ENCODE measurements at places on chromosomes 13 and 19. TPM values are rescaled to one million over a fixed set of nuclear protein-coding genes. Genes with fewer than 3 reads are reported as not detected.

DNA sequence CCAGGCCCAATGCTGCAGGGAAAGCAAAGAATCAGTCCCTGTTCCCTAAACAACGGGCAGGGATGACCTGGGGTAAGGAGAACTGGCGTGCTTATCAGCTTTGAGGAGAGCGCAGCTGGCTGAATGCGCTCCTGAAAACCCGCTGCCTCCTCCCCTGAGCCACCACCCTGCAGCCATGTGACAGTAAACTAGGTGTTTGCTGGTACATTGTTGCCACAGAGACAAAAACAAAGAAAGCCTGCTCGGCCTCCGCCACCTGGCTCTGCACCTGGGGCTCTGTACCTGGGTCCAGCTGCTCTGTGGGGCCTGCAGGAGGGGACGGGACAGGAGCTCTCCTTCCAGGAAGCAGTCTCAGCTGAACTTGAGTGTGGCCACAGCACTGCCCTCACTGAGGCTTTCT is 21.8 kb downstream of the MCF2L start:
- no peak overlapping the region for H3K27ac ChIP-seq
- no peak overlapping the region for H3K4me3 ChIP-seq
- DNase-seq, result no peak
- H3K36me3 ChIP-seq, result no peaks in the 10 kb centered on the region
- no peaks in the 10 kb centered on the region for H3K27me3 ChIP-seq

- H3K27ac ChIP-seq, result no peak overlapping the region
- DNase-seq, result no peak
- H3K27me3 ChIP-seq, result no peaks in the 10 kb centered on the region
Observed at GRCh38 chr19:51135004-51135403, 7.1 kb upstream of the SIGLEC7 start.

- H3K27ac ChIP-seq, result peak overlapping the region; percentile 55
- H3K27me3 ChIP-seq, result no peaks in the 10 kb centered on the region
- no peak overlapping the region for H3K4me3 ChIP-seq
- peaks cover 14% of the 10 kb centered on the region for H3K4me1 ChIP-seq
- no peaks in the 10 kb centered on the region for H3K36me3 ChIP-seq
- DNase-seq, result peak; percentile 88
Observed at GRCh38 chr19:45164577-45165335, 4.0 kb upstream of the NKPD1 start.

GRCh38 chr13:58883405-58883804 is 1251.9 kb downstream of the PCDH17 start:
- no peak for DNase-seq
- no peaks in the 10 kb centered on the region for H3K36me3 ChIP-seq
- H3K27me3 ChIP-seq, result no peaks in the 10 kb centered on the region

DNA sequence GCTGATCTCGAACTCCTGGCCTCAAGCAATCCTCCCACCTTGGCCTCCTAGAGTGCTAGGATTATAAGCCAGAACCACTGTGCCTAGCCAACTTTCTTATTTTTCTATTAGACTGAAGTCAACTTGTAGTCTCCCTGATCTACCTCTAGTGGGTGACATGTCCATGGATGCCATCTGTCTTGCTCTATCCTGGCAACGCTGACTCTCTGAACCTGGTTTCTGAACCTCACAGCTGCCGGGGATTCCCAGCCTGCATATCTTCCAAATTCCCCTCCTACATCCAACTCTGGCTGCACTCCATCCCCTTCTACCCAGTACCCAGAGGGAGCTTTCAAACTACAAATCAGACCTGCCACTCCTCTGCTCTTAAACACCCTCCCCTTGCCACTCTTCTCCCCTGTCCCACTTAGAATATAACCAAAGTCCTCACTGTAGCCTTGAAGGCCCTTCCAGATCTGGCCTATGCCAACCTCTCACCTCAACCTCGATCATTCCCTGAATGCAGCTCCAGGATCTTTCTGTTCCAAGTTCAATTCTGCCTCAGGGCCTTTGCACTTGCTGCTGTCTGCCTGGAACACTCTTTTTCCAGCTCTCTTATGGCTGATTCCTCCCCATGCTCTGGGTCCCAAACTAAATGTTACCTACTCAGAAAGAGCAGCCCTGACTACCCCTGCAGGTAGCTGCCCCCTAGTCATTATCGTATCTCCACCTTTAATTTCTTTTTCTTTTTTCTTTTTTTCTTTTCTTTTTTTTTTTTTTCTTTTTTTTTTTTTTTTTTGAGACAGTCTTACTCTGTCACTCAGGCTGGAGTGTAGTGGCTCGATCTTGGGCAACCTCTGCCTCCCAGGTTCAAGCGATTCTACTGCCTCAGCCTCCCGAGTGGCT is 2.2 kb downstream of the CLIP3 start:
- peaks cover 2% of the 10 kb centered on the region for H3K27me3 ChIP-seq
- H3K4me1 ChIP-seq, result peaks cover 11% of the 10 kb centered on the region
- DNase-seq, result no peak
- no peak overlapping the region for H3K4me3 ChIP-seq
- peaks cover 15% of the 10 kb centered on the region for H3K36me3 ChIP-seq
- no peak overlapping the region for H3K27ac ChIP-seq

DNA sequence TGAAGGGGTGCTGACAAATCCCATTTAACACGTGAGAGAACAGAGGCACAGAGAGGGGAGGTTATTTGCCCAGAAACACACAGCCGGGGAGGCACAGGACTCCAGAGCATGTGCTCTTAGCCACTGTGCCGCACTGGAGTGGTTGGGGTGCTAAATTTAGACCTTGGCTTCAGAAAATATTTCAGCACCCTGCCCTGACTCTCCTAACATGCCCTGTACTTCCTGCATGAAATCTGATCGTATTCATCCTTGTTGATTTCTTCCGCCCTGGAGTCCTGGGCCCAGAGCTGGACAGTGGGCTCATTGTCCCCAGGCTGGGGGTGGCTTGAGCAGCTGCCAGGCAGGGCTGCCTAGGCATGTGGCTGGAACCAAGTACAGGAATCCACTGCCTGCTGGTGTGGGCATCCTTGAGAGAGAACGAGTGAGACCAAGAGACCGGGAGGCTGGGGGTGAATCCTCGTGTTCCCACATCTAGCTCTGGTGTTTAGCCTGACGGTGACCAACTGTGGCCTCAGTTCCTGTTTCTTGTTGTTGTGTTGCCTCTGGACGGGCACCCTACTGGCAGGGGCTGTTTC is 5.3 kb downstream of the SLC27A1 start:
- H3K4me3 ChIP-seq, result no peak overlapping the region
- H3K27ac ChIP-seq, result no peak overlapping the region
- no peaks in the 10 kb centered on the region for H3K36me3 ChIP-seq
- no peaks in the 10 kb centered on the region for H3K27me3 ChIP-seq

DNA sequence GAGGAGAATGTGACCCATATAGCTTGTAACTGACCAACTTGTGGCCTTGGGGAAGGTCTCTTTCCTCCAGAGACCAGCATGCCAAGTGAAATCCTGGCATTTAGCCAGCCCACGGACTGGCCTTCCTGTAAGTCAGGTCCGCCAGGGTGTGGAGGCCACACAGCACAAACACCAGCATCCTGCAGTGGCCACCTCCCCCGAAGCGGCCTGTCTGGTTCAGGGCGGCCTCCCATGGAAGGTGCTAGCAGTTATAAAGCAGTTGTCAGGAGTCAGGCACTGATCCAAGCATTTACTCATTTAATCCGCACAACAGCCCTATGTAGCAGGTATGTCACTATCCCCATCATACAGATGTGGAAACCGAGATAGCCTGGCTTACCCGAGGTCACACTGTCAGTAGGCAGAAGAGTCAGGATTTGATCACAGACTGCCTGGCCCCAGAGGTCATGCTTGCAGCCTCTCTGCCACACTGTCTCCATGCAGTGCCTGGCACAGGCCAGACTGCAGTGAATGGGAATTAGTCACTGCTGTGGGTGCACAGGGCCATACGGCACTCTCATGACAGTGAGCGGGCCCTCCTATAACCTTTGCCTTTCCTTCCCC is 36.7 kb downstream of the CAPN12 start:
- H3K4me1 ChIP-seq, result no peaks in the 10 kb centered on the region
- H3K27ac ChIP-seq, result no peak overlapping the region
- H3K4me3 ChIP-seq, result no peak overlapping the region
- H3K36me3 ChIP-seq, result peaks cover 16% of the 10 kb centered on the region
- DNase-seq, result no peak

- no peak overlapping the region for H3K4me3 ChIP-seq
- H3K27ac ChIP-seq, result no peak overlapping the region
- no peaks in the 10 kb centered on the region for H3K36me3 ChIP-seq
- no peak for DNase-seq
- peaks cover 36% of the 10 kb centered on the region for H3K4me1 ChIP-seq
Observed at GRCh38 chr13:111387945-111388600, 67.6 kb downstream of the TEX29 start.

GRCh38 chr13:105341758-105342157 is 1193.7 kb downstream of the EFNB2 start:
- no peak overlapping the region for H3K4me3 ChIP-seq
- no peak overlapping the region for H3K27ac ChIP-seq
- H3K36me3 ChIP-seq, result no peaks in the 10 kb centered on the region
- no peak for DNase-seq
- peaks cover 12% of the 10 kb centered on the region for H3K4me1 ChIP-seq

DNA sequence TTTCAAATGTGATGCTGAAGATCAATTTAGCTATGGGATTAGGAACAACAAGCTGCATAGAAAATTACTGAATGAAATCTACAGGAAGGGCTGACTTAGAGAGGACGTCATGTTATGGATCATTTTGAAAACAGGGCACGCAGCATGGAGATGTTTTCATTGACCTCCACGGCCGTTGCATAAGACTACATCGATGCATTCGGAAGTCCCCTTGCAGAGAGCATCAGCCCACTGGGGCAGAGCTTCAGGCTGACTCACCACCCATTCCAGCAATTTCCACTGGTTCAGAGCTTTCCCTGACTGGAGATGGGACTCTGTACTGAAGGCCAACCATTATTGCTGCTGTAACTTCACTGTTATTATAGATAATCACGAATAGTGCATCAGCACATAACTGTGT is 305.3 kb downstream of the IRS2 start:
- no peaks in the 10 kb centered on the region for H3K4me1 ChIP-seq
- H3K27ac ChIP-seq, result no peak overlapping the region
- H3K27me3 ChIP-seq, result no peaks in the 10 kb centered on the region
- H3K36me3 ChIP-seq, result no peaks in the 10 kb centered on the region
- no peak for DNase-seq

DNA sequence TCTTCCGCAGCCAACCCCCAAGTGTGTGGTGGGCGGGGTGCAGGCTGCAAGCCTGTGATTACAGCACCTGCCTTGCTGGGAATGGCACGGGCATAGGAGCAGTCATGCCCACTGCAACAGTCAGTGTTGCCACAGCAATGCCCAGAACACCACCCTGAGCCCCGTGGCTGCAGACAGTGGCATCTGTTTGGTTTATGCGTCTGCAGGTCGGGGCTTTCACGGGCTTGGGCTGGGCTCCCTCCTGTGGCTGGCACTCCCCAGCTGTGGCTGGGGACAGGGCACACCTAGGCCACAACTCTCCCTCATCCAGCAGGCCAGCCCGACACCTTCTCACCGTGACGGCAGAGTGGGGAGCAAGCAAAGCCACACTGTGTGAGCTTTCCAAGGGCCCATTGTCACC is 115.3 kb upstream of the C1QTNF9B start:
- no peaks in the 10 kb centered on the region for H3K27me3 ChIP-seq
- H3K27ac ChIP-seq, result no peak overlapping the region
- H3K4me3 ChIP-seq, result no peak overlapping the region
- H3K4me1 ChIP-seq, result no peaks in the 10 kb centered on the region
- no peaks in the 10 kb centered on the region for H3K36me3 ChIP-seq

GRCh38 chr19:4075373-4075772 is 8.7 kb upstream of the ZBTB7A start:
- peaks cover 32% of the 10 kb centered on the region for H3K4me1 ChIP-seq
- peak; percentile 84 for DNase-seq
- no peak overlapping the region for H3K4me3 ChIP-seq

DNA sequence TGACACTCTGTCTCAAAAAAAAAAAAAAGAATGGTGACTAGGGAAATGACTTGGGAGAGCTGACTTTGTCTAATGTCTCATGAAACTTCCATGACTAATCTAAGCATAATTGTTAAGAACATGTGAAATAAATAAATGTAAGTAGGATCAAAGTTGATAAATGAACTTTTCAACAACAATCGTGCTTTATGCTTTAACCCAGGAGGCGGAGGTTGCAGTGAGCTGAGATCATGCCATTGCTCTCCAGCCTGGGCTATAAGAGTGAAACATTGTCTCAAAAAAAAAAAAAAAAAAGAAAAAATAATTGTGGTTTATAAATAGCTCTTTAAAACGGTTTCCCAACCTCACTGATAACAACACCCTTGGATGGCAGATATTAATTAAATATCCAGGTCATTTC is 12.9 kb upstream of the AKT2 start:
- H3K27ac ChIP-seq, result no peak overlapping the region
- no peak overlapping the region for H3K4me3 ChIP-seq
- no peak for DNase-seq
- H3K4me1 ChIP-seq, result no peaks in the 10 kb centered on the region
- no peaks in the 10 kb centered on the region for H3K36me3 ChIP-seq
- no peaks in the 10 kb centered on the region for H3K27me3 ChIP-seq

- H3K4me3 ChIP-seq, result peak overlapping the region; percentile 91
- H3K36me3 ChIP-seq, result peaks cover 15% of the 10 kb centered on the region
- no peak for DNase-seq
- peak overlapping the region; percentile 90 for H3K27ac ChIP-seq
- H3K4me1 ChIP-seq, result peaks cover 9% of the 10 kb centered on the region
- no peaks in the 10 kb centered on the region for H3K27me3 ChIP-seq
Observed at GRCh38 chr19:17418710-17419109, 1.1 kb upstream of the MVB12A start.

GRCh38 chr19:45962021-45962420 is 11.6 kb downstream of the NOVA2 start:
- H3K27ac ChIP-seq, result no peak overlapping the region
- no peaks in the 10 kb centered on the region for H3K4me1 ChIP-seq
- H3K27me3 ChIP-seq, result peaks cover 44% of the 10 kb centered on the region
- H3K36me3 ChIP-seq, result no peaks in the 10 kb centered on the region
- no peak for DNase-seq
- no peak overlapping the region for H3K4me3 ChIP-seq

KLF1 gene
- total RNA-seq, result 0.38 TPM

RPL18A gene
- total RNA-seq, result 3,663 TPM

REX1BD gene
- 65.1 TPM for total RNA-seq

FAM174C gene
- 88.0 TPM for total RNA-seq

TMEM238 gene
- 10.6 TPM for total RNA-seq

MAP3K10 gene
- total RNA-seq, result 11.3 TPM

MICOS13 gene
- total RNA-seq, result 49.4 TPM

PSG2 gene
- not detected for total RNA-seq

PRR22 gene
- total RNA-seq, result 4.4 TPM

SULT2A1 gene
- not detected for total RNA-seq

Measured in activated CD8-positive, alpha-beta T cell treated with anti-CD3 and anti-CD28 coated beads for 36 hours (primary cell).